ENCODE measurements at places on chromosomes 1 and 21.

DNA sequence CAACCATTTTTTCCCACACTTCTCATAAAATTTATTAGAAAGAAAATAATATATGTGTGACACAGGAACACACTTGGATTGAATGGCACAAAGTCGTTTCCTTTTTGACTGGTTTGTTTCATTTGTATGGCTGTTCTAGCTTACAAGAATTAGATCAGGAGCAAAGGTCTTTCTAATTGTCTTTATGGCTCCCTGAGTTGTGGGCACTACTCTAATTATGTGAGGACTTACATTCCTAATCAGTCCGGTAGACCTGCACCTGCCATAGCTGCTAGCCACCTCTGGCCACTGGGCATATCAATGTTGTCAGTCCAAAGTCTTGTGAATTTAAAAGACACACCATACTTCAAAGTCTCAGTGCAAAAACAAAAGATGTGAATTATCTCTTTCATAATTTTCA is 346.7 kb downstream of the NTNG1 start:
- no peak for DNase-seq

DNA sequence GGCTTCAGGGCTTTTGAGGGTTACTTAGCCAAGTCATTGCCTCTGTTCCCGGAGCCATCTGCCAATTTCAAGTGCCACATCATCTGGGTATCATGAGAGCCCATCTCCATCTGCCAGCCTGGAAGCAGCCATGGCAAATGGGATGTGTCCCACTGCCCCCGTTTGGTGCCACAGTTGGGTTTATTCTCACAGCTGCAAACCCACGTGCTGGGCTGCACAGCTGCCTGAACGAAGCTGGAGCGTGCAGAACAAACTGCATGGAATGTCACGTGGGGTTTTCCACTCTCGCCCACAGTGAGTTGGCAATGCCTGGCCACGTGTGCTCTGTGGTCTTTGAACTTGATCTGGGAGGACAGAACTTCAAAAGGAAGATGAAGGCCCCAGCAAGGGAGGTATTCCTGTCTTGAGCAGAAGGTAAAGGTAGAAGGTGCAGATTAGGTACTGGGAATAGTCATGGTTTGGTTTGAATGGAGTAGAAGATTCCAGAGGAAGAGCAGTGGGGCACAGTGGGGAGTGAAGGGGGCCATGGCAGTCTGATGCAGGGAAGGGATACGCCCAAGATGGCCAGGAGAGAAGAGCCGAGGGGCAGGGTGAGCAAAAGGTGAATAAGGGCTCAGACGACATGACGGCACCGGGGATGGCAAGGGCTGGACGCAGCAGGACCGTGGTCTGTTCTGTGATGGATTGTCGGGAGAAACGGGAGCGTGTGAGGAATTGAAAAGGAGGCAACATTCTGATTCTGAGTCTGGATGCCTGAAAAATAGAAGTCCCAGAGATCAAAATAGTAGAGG is 222.0 kb downstream of the KAZN start:
- DNase-seq: no peak

DNA sequence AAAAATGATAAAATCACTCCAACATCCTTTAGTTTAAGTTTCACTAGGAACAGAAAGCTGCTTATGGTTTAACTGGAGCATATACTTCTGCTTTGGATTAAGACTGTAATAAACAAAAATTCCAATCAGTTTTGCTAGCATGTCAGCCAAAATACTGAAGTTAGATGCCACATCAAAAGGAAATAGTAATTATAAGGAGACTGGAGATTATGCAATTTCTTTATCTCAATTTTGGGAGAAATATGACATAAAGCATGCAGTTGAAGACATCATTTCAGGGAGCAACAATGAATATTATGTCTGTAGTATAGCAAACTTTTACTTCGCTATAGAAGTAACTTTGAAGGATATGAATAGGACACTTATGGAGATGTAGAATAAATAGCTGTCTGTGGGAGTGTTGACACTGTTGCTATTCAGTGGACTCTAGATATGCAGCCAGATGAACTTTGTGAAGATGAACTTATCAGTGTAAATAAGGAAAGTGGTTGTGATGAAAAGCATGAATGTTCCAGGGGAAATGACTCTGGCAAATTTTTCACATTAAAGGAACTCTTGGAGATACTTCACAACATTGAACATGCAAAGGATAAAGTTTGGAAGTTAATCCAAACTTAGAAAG is 107.8 kb downstream of the RABGAP1L start:
- DNase-seq: no peak

- DNase-seq: no peak
These were observed 15.6 kb downstream of the PDE9A start for GRCh38 chr21:42669041-42669440.

DNA sequence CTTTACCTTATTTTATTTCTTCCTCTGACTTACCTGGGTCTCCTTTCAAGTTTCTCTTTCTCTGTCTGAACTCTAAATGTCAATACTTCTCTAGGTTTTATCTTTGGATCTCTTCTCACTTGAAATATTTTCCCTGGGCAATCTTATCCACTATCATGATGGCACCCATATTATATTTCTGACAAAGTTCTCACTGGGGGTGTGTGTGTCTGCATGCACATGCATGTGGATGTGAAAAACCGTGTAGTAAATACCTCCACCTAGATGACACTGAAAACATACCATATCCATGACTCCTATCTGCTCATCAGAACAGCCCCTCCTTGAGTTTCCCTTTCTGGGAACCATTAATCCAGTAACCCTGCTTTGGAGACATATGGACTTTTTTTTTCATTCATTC is 30.9 kb downstream of the DNASE2B start:
- no peak for DNase-seq

DNA sequence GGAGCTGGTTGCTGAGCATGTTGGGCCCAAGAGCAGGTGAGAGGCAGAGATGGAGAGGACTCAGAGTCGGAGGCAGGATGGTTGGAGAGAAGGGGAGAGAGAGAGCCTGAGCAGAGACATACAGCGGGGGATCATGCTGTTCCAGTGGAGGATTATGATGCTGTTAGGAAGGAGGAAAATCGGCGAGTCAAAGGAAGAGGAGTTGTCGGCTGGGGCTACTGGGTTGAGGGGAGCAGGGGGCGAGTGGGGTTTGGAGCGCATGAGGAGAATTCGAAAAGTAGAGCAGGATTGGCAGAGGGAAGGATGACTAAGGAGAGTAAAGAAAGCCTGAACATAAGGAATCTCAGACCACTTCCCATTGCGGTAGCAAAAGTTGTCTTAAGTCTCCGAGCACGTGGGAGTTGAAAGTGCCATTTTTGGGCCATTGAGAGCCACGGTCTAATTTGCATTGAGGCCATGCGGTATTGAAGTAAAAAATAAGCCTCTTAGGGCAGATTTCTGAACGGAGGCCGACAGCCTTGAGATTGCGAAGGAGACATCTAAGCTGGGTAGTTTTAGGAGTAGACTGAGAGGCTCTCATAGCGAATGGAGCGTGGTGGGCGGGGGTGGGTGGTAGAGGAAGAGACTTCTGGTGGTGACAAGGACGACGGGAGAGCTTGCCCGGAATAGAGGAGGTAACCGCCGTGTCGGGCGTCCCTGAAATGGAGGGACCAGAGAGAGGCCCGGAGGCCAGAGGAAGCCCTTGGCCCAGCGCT is 140.4 kb upstream of the ETV3 start:
- no peak for DNase-seq

GRCh38 chr1:29271724-29272123 is 35.4 kb downstream of the PTPRU start:
- peak; percentile 84 for DNase-seq

DNA sequence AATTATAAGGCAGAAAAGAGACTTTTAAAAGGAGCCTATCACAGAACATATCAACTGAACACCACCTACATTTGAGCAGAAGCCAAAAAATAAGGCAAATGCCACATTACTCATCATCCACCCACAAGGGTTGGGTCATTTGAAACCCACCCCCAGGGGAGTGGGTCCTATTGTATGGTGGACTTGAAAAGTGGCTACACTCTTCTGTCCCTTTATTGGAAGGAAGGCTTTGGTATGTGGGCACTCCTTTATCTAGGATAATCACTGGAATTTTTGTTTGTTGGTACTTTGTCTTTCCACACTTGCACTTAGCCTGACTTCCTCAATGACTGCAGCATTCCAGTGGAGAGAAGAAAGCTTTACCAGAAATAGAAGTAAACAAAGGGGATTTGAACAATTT is 157.2 kb upstream of the COL11A1 start:
- DNase-seq: no peak

DNA sequence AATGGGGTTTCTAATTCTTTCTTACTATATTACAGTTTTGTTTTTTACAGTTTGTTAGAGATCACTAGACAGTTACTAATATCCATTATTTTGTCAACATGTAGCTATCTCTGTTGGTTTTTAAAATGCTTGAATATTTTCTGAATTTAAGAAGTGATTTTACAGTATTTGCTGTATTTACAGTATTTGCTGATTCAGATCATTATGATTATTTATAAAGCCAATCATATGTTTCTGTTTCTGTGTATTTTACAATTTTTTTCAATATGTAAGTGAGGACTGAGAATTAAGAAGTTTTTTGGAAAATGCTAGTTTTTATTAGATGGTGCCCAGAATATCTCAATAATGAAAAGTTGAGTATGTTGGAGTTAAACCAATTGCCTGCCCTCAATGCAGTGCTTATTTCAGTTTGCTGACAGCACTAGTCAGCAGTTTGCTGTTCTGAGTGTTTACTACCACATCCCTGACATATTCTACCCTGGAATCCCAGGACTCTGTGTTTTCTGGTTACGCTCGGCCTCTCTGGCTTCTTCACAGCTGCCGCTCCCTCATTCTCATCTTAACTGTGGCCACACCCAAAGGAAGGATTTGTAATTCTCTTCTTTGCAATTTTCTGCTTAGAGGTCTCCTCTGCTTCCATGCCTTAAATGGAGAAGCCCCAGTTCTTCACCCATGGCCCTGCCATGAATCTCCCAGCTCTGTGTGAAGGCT is 68.0 kb upstream of the BACH1 start:
- DNase-seq: no peak

- DNase-seq: no peak
These were observed 318.6 kb downstream of the CAMTA1 start for GRCh38 chr1:7103874-7104273.

GRCh38 chr21:20703112-20703767 is 295.0 kb upstream of the NCAM2 start:
- no peak for DNase-seq

DNA sequence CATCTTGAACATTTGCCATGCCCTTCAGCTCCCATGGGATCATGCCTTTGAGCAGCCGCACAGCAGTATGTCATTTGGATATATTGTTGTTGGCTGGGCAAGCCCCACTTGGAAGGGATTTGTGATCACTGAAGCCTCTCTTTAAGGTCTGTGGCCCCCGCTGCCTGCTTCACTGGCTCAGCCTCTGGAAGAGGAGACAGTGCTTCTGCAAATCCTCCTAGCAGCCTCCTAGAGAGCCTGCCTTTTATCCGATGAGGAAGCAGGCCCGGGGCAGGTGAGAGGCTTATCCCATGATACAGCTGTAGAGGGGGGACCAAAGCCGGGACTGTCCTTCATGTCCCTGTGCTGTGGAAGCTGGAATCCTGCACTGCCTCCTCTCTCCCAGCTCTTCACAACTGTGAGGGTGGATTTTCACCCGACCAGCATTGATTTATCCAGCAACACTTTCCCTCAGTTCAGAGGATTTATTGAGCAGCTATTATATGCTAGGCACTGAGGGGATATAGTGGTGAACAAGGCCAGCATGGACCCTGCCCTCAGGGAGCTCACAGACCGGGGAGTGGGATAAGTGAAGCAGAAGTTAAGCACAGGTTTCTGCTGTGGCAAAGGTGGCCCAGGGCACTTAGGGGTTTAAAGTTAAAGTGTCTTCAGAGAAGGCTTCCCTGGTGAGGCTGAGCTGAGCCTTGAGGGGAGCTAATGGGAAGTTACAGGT is 3.9 kb downstream of the TMEM61 start:
- no peak for DNase-seq

- no peak for DNase-seq
These were observed 248.1 kb upstream of the FMN2 start for GRCh38 chr1:239843541-239843940.

GRCh38 chr1:227125929-227126545 is 185.9 kb downstream of the COQ8A start:
- no peak for DNase-seq

DNA sequence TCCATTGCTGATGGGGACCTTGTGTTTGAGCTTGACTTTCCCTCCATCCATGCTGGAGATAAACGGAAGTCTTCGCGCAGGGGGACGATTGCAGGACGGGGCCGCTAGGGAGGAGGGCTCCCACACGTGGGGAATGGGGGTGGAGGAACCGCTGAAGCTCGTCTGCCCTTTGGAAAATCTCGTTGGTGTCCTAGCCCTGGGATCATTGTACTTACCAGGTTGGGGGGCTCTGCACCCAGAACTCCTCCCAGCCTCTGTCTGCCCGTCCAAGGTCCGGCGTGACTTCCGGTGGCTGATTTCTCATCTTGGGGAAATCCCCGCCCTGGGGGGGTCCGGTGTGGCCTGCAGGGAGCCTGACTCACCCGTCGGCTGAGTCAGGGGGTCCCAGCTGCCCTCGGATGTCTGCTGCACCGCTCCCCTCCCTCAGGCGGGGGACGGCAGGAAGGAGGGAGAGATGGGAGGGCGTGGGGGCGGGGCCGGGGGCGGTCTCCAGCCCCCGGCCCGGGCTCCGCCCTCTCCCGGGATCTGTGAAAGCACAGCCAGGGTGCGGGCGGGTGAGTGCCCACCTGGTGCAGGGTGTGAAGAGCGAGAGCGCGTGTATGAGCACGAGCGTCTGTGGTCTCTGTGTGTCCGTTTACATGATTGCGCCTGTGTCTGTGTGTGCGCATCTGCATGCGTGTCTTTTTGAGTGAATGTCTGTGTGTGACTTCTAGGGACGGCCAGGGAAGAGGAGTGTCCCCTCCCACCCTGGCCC is 35.8 kb downstream of the PIK3CD start:
- peak; percentile 80 for DNase-seq

DNA sequence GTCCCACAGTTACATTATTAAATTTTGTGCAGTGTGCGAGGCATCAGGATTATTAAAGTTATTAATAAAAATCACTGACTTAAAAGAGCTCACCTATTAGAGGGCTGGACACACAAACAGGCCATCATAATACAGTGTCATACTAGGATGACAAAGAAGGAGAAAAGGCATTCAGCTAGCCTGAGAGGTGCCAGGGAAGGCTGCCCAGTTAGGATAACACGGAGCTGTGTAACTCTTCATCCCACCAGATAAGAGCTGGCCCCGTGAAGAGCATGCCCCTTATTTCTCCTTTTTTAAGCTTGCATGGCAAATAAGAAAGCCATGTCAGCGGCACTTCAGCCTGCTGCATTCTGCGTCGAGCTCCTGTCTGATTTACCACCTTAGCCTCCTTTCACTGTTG is 109.5 kb downstream of the KCNK1 start:
- no peak for DNase-seq

All from mucosa of descending colon (tissue), 3 donors.